ENCODE measurements at places on chromosomes 7 and 10.

- no peak for DNase-seq
Measured at GRCh38 chr10:75469006-75469616, 37.7 kb downstream of the LRMDA start.

DNA sequence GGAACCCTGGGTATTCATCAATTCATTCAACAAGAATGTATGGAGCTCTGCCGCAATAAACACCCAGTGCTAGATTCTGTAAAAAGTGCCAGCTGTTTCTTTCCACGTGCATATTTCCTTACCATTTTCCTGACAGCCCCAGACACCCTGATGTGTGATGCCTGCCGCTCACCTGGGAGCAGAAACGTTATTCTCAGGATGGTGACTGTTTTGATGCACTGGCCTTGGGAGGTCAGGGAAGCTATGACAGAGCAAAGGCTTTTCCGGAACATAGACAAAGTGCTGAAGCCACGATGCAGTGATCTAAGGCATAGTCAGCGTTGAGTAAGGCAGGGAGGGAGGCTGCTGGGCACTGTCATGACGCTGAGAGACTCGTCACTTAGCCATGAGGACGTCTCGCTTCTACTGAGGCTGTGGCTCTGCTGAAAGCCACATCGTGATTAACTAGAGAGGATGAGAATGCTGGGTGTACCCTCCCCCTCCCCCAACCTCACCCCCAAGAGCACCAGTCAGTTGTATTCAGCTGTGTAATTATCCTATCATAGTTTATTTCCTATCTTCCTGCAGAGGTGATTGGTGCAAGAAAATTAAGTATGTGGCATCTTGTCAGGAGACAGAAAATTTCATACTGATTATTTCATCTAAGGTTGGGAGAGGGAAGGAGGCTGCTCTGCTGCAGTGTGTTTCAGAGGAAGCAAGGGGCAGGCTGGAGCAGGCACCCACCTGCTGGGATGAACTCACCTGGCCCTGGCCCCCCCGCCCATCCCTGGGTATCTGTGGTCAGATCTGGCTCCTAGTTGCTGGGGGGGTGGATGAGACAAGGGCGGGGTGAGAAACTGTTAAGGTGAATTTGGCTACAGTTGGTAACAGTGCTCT lies 48.8 kb upstream of the SMNDC1 start:
- DNase-seq: no peak

GRCh38 chr7:8423057-8423456 lies 10.4 kb upstream of the NXPH1 start:
- no peak for DNase-seq

DNA sequence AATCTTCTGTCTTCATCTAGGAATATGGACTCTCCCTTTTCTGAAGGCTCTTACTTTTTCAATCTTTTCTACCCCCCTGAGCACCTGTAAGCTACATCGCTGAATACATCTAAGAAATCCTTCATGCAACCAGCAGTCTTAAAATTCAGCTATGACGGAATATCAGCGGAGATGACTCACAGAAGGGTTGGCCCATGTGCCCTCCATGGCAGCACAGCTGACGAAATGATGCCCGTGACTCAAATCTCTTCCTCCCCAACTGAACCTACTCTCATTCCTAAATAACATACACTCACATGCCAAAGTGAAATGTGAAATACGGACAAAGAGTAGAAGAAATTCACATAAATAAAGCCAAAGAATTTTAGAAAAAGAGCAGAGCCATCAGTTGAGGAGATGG lies 30.3 kb upstream of the NCAPG2 start:
- no peak for DNase-seq

GRCh38 chr10:4307910-4308309 lies 518.1 kb upstream of the AKR1E2 start:
- no peak for DNase-seq

- DNase-seq: no peak
Measured at GRCh38 chr7:83646027-83646426, 2.9 kb downstream of the SEMA3E start.

GRCh38 chr7:155466814-155467733 lies 9.1 kb downstream of the EN2 start:
- DNase-seq: no peak

DNA sequence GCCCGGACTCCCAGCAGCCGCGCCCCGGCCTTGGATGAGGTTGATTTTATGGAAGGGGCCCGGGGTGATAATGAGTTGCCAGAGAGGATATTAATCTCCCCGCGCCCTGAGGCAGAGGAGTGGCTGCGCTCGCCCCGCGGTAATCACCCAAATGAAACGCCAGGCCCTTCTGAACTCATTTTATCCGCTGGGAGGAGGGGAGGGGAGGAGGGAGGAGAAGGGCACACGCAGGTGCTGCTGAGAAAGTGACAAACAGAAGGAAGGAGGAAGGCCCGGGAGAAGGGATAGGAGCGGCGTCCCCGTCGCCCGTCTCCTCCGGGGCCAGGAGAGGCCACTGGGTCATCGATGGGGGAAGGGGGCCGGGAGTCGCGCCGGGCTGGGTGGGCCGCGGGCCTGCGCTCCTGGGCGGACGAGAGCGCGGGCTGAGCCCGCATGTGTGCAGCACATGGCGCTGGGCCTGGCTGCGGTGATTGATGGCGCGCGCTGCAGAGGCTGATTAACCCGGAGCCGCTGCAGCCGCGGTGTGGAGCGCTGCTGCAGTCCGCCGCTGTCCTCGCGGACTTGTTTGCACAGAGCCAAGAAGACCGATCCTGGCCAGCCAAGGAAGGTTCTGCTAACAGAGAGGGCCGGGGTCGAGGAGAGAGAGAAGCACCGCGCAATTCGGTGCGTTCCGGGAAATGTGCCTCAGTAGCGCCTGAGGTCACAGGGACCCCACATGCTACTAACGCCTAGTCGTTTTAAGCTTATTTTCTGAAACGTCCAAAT lies 6.5 kb downstream of the MNX1 start:
- DNase-seq: no peak

DNA sequence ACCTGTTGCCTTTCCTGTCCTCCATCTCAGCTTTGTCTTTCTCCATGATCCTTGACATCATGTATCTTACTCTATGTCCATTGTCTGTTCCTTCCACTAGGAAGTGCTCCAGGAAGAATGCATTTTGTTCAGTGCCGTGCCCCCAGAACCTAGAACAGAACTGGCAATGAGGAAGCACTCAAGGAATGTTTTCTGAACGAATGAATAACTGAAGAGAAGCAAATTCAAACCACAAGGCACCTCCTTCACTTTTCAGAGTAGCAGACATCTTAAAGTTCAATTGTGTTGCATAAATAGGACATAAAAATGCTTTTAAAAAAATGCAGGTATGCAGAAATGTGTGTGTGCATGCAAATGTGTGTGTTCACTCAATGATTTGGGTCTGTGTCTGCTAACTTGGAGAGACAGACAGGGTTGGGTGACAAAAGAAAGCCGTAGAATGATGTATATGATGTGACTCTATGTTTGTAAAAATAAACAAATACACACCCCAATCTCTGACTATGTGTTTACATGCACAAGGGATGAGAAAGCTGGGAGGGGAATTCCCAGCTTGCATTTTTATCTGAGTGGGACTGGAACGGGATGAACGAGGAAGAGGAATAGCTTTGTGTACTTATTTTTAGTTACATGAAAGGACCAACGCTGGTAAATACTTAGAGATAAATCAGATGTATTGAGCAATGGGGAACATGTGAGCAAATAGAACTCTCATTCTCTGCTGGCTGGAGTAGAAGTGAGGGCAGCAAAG lies 237.7 kb downstream of the FANK1 start:
- no peak for DNase-seq

- DNase-seq: no peak
Measured at GRCh38 chr10:5550250-5550545, 25.4 kb downstream of the CALML3 start.

- DNase-seq: no peak
Measured at GRCh38 chr10:34017281-34017680, 682.8 kb upstream of the NRP1 start.

DNA sequence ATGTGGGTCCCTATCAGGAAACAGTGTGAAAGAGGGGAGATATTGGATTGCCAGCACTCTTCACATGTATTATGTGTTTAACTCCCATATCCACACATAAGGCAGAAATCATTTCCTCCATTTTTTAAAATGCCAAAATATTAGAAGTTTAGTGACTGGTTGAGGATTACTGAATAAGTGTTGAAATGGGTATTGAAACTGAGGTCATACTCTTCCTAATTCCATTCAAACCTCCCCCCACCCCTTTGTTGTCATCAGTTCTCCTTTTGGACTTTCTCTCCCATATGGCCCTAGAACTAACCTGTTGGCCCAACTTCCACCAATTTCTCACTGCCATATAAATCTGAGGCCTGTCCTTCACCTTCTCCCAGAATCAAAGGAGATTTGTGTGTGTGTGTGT lies 81.6 kb downstream of the EVX1 start:
- no peak for DNase-seq

DNA sequence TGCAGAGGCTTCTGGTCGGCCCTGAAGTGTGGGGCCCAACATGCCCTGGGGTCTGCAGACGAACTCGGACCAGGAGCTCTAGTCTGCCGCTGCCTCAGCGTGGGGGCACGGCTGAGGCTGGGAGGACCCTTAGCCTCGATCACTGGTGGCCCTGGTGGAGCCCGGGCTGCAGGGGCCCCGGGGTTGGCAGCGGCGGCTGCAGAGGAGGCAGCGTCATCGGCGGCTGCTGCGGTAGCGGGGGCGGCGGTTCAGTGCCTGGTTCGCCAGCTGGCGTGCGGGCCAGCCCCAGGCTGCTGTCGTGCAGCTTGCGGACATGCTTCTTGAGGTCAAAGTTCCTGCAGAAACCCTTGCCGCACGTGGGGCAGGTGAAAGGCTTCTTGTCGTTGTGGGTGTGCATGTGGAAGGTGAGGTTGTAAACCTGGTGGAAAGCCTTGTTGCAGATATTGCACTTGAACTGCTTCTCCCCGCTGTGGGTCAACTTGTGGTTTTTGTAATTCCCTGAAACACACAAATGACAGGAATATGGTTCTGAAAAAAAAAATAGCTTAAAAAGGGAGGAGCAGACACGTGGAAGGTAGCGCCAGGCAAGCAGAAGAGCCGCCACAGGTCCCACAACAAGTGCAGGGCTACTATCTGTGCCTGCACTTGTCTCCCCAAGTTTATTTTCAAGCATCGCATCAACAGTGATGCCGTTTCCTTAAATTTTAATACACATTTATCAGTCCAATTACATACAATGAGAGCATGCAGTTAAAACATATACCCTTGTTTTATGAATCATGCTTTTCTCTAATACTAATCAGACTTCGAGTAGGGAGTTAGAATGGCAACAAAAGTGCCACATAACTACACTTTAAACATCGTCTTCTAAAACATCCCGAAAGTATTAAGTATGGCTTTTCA lies 2.4 kb downstream of the FEZF1 start:
- DNase-seq: no peak

- DNase-seq: no peak
Measured at GRCh38 chr10:78059906-78060702, 26.4 kb downstream of the RPS24 start.
